ENCODE measurements at places on chromosomes 11 and 22.

DNA sequence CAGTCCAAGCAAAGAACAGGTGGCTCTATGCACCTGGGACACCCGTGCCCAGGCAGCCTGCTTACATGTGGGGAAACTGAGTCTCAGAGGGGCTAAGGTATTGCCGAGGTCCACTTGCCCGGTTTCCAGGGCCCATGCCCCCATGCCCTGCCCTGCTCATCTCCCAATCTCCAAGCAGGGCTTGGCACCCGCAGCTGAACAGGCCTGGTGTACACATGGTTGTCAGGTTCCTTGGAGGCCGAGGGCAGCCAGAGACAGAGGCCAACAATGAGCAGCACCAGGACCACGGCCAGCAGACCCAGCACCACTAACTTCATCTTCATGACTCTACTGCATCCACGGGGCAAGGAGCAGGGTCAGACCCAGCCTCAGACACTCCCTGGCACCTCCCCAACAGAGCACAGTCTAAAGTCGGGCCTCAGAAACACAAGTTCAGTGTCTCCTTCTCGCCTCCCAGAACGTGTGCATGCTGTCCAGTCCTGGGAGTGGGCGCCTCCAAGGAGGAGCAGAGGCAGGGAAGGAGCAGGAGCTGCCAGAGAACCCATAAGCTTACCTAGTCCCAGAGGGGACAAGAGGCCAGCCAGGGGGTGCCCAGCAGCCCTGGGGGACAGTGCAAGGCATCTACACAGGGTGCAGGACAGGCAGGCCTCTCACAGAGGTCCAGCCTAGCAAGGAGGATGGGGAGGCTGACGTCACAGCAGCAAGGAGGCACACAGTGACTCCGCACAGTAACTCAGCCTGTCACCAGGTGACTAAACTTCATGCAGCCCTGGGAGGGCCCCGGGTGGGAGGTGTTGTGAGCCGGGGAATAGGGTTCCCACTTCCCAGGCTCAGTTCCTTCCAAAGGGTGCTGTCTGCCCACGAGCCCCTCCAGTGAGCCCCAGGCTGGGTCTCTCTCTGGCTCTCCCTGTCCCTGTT is 20.2 kb upstream of the RGL4 start:
- no peak for DNase-seq

DNA sequence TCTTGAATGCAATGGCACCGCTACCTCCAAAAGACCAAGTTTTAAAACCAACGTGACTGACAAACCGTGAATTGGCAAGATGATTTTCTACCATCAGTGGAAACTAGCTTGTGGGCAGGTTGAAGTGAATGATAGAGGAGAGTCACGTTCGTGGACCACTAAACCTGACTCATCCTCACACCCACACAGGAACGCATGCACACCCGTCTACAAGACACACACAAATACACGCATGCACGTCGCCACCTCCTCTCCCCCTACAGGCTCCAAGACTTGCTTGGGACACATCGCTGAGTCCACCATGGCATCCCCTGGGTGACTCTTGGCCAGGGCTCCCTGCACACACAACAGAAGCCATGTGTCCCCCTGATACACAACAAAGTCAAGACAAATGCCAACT is 14.4 kb downstream of the TMPRSS6 start:
- DNase-seq: no peak

GRCh38 chr11:31806186-31806927 is 4.8 kb downstream of the PAX6 start:
- no peak for DNase-seq

- no peak for DNase-seq
Observed at GRCh38 chr22:46010951-46011626, 34.1 kb upstream of the WNT7B start.

DNA sequence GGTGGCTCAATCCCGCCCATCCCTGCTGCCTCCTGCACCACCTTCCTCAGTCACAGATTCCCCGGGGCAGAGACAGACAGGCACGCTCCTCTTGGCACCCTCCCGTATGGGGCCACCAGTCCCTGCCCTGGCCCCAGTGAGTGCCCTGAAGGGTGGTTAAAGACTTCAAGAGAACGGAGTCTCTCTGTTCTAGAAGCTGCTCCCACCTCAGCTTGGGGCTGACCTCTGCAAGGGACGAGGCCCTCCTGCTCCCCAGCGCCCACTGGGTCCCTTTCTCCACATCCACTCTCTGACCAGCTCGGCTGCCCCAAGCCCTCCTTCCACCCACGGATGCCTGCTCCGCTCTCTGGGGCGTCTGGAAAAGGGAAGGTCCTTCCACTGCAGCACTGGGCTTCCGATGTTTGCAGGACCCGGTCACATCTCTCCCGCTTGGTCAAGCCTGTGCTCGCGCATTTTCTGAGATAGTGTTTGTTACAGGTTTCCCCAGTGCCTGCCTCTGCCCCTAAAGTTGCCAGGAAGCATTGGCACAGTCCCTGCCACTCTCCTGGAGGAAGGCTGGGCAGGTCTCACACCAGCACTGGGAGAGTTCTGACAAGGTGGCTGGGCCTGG is 1487.9 kb downstream of the TBC1D22A start:
- DNase-seq: no peak

DNA sequence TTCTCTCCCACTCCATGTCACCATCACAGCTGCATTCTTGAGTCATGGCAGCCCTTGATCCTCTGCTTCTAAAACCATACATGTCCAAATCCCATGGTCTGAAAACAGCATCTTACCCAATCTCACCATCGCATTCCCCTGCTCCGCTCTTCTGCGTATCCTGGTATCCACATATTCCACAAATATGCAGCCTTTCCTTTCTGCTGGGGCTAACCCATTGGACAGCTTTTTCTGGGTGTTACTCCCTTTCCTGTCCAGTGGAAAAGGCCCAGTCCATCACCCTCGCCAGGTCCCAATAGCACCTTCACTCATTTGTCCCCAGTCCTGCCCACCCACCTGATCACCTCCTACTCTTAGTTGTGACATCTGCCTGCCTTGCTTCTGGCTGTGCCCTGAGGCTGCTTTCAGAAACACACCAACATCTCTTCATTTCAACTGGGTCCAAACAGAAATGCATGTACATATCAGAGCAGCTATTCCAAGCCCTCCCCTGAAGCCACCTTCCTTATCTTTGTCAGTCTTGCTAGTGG is 237.6 kb upstream of the TBCEL start:
- DNase-seq: no peak

DNA sequence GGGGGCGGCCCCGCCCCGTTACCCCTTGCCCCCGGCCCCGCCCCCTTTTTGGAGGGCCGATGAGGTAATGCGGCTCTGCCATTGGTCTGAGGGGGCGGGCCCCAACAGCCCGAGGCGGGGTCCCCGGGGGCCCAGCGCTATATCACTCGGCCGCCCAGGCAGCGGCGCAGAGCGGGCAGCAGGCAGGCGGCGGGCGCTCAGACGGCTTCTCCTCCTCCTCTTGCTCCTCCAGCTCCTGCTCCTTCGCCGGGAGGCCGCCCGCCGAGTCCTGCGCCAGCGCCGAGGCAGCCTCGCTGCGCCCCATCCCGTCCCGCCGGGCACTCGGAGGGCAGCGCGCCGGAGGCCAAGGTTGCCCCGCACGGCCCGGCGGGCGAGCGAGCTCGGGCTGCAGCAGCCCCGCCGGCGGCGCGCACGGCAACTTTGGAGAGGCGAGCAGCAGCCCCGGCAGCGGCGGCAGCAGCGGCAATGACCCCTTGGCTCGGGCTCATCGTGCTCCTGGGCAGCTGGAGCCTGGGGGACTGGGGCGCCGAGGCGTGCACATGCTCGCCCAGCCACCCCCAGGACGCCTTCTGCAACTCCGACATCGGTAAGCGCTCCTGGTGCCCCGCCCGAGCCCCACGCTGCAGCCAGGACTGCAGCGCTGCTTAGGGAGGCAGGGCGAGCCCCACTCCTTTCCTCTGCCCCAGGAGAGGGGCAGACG is at the start of gene TIMP3:
Gene TIMP3 (plus strand): TSS at position 169 of the 700 bp plus-strand sequence. CDS start 297 bp downstream, at position 466.
- DNase-seq: peak; percentile 76

DNA sequence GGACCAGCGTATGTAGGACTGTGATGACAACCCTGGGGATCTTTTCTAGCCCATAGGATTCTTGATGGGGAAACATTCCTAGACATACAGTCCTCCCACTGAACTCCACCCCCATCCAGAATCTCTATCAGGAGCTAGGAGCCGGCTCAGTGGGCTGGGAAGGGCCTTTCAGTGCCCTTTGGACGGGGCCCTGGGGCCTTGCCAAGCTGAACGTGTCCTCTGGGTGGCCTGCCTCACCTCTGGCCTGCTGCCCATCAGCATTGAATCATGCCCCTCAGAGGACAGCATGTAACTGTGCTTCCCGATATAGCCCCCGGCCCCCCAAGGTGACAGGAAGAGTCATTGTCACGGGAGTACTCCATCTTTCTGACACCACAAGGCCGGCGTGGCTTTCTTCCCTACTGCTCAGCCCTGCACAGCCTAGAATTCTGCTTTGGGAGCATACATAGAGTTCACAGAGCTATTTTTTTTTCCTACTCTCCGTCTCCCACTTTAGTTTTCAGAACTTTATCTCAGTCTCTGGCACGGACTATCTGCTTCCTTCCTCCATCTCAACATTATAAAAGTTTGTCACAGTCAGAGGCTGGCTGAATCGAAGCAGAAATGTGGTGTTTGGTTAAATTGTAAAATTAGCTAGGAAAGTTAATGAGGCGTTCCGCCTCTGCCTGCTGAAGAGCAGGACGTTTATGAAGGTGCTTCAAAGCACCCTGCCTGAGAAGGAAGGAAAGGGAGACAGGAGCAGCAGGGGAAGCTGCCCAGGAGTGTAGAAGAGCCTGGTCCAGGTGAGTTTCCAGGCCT is 111.9 kb downstream of the ZBTB16 start:
- no peak for DNase-seq

- no peak for DNase-seq
Observed at GRCh38 chr22:19612866-19613572, 88.8 kb upstream of the CLDN5 start.

GRCh38 chr11:77416357-77416756 is 57.5 kb downstream of the PAK1 start:
- DNase-seq: no peak

DNA sequence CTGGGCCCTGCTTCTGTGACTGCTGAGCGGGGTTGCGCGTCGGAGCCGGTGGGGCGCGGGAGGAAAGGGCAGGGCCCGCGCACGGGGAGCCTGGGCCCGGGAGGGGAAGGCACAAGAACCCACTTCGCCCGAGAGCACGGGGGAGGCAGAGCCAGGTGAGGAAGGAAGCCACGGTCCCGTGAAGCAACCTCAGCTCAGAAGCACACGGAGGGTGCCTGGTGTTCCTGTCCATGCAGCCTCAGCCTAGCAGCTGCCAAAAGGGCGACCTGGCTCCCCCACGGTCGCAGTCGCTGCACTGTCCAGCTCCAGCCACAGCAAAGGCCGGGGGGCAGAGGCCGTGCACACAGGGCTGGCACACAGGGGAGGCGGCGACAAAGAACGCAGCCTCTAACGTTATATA is 9.3 kb upstream of the CDC42BPG start:
- no peak for DNase-seq

DNA sequence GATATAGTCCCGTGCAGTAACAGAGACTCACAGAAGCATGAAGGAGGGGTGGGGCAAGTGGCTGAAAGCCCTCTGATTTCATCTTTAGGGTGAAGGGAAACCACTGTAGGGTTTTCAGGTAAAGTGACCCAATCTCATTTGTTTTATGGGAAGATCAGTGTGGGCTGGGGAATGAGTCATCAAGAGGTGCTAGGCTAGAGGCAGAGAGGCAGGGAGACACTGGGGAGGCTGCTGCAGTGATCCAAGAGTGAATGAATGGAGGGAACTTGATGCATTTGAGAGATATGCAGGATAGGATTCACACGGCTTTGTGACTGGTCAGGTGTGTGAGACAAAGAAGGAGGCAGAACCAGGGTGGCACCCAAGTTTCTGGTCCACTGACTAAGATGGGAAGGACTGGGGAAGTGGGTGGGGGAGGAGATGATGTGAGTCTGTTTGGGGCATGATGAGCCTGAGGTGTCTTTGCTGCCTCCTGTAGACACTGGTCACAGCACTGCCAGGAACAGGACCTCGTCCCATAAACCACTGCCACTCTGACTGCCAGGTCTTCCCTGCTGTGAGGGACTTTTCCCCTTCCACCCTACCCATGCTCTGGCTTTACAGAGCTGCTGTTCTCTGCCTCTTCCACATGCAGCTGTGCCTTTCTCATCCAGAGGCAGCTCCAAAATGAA is 239.0 kb downstream of the TENM4 start:
- no peak for DNase-seq

GRCh38 chr11:26188554-26188953 is 143.4 kb upstream of the ANO3 start:
- DNase-seq: no peak

Measured in fibroblast of skin of left biceps (primary cell).